ENCODE measurements at places on chromosomes 7 and 10.

- DNase-seq: no peak
Observed at GRCh38 chr7:68107261-68107660, 1110.6 kb downstream of the TYW1 start.

GRCh38 chr7:157054927-157055326 lies 44.5 kb upstream of the MNX1 start:
- DNase-seq: no peak

- no peak for DNase-seq
Observed at GRCh38 chr7:22871661-22872060, 49.0 kb upstream of the TOMM7 start.

- no peak for DNase-seq
Observed at GRCh38 chr7:154302380-154302779, 250.2 kb downstream of the DPP6 start.

DNA sequence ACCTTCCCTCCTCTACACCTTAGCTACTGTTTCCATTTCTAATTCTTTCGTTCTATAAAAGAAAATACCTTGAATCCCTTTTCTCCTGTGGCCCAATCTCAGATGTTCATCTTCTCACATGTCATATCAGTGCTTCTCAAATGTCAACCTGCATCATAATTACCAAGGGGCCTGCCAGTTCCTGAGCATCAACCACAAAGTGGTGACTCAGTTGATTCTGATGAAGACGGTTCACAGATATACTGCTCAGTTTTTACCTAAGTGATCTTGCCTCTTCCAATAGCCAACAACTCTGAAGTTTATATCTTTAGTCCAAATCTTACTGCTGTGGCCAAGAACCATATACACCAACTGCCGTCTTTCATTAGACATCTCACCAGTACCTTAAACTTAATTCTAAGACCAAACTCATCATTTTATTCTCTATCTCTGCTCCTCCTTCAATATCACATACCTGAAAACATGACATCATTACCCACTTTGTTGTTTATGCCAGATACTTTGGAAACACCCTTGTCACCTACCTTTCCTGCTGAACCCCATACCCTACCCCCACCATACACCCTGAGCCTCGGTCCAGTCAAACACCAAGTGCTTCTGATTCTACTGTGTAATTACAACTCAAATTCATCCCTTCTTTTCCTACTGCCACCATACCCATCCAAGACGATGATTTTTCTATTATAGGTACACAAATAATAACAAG lies 115.5 kb downstream of the LMBR1 start:
- DNase-seq: no peak

- no peak for DNase-seq
Observed at GRCh38 chr7:21357151-21358097, 70.5 kb upstream of the SP4 start.

DNA sequence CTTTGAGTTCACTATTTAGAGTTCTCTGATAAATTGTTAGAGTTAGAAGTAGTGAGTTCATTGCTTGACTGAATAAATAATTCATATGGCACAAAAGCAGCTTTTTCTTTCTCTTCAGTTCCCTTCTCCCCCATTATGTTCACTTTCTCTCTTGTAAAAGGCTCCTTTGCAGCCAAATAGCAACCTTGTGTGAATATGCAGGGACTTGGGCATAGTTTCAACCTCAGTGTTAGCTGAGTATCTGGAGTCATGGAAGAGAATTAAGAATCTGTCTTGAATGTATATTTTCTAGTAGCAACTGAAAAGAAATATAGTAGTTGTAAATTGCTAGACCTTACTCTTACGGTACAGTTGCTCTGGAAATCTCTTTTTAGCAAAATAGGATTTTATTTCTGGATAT lies 31.9 kb downstream of the ZEB1 start:
- DNase-seq: no peak

- DNase-seq: no peak
Observed at GRCh38 chr10:68628576-68629127, 68.5 kb downstream of the TET1 start.

DNA sequence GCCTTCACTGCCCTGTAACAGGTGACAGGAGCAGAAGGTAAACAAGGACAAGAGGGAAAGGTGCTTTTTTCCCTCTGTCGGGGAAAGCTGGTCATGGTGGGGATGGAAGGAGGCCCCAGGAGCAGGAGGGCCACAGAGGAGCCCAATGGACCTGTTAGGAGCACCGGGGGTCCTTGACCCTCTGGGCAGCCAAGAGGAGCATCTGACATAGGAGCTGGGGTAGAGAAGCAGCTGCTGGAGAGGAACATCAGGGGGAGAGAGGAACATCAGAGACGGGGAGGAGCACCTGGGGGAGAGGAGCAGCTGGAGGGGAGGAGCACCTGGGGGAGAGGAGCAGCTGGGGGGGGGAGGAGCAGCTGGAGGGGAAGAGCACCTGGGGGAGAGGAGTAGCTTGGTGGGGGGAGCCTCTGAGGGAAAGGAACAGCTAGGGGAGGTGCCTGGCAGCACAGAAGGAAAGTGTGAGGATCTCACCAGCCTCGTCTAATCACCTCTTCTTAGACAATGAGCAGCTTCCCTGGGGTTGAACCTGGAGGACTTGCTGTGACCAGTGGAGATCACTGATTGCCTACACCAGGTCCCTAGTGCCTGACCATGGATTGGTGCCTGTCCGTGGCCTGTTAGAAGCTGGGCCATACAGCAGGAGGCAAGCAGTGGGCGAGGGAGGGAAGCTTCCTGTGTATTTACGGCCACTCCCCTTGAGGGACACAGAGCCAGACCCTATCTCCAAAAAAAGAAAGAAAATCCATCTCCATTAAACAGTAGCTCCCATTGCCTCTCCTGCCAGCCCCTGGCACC lies 37.6 kb downstream of the JAKMIP3 start:
- no peak for DNase-seq

DNA sequence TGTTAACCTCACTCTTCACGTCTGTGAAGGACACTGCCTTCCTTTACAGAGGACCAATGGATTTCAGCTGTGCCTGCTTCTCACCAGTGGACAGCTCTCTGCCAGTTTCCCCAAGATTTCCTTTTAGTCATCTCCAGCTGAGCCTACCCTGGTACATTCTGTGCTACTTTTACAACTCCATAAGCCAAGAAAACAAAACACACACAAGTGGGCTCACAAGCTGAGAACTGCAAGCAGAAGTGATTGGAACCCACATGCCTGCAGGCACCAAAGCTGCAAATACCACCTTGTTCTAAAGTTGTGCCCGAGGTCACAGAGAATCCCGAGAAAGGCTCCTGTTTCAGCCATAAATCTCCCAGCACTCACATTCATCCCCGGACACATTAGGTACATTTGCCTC lies 636.8 kb downstream of the PHTF2 start:
- DNase-seq: no peak

- DNase-seq: peak; percentile 42
Observed at GRCh38 chr7:54773472-54774399, 14.7 kb upstream of the SEC61G start.

DNA sequence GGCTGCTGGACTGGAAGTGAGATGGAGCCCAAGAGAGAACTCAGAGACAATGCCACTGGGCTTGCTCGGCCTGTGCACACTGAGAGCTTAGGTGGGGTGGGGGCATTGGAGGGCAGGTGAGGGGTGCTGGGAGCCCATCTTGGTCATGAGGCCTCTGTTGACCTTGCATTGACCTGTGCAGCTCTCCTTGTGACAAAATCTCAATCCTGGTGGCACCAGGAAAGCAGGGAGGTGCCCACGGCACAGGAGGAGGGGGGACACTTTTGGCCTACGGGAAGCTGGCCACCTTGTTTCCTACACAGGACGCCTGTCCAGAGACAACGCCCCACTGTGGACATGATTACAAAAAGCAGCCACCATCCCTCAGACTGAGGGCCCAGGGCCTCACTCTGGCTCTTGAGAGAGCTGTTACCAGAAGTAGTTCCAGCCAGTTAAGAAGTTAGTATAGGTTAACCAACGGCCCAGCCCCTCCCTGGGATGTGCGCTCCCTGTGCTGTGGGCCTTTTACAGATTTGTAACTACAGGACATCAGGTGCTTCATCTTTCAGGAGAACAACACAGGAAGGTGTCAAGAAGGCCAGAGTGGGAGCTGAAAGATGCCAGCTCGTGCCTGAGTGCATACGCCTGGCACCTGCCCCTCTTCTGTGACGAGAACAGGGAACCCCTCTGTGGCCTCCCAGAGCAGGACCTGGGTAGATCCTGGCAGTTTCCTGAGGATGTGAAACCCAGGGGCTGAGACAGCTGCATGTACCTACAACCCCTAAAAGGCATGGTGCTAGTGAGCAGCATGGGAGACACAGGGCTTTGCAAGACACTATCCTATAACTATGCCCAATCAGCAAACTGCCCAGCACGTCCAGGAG lies 10.3 kb downstream of the PKD1L1 start:
- DNase-seq: no peak

- DNase-seq: no peak
Observed at GRCh38 chr7:55335786-55336185, 29.4 kb upstream of the LANCL2 start.

GRCh38 chr7:133512560-133512959 lies 259.7 kb downstream of the EXOC4 start:
- no peak for DNase-seq

DNA sequence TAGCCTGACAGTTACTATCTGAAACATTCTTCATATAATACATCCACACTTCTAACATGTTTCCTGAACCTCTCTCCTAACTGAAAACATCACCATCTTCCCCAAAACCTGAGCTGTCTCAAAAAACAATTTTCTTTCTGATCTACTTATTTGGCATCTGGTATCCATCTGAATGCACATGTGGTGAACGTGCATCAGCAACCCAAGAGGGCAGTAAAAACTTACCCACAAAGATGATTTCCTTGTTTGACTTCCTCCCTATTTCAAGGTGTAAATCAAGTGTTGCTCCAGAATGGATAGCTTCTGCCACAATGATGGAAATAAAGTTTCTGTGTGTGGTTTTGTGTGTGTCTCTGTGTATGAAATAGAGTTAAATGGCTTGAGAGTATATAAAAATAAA lies 500.4 kb downstream of the MAGI2 start:
- DNase-seq: no peak

DNA sequence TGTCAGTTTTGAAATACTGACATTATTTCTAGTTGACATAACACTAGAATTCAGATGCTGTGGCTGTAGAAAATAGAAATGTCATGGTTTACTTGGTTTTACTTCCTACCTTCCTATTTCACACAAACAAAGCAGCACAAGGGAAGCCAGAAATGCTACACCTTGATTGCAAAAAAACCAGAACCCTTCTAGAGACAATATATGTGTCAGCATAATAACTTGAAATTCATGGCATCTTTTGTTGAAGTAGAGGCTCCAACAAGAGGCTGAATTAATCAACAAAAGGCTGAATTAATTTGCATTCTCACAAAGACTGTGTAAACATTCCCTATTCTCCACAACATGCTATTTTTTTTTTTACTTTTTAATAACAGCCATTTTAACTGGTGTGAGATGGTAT lies 25.2 kb downstream of the ZNF117 start:
- no peak for DNase-seq

- no peak for DNase-seq
Observed at GRCh38 chr10:104767282-104767681, 126.2 kb downstream of the SORCS3 start.

DNA sequence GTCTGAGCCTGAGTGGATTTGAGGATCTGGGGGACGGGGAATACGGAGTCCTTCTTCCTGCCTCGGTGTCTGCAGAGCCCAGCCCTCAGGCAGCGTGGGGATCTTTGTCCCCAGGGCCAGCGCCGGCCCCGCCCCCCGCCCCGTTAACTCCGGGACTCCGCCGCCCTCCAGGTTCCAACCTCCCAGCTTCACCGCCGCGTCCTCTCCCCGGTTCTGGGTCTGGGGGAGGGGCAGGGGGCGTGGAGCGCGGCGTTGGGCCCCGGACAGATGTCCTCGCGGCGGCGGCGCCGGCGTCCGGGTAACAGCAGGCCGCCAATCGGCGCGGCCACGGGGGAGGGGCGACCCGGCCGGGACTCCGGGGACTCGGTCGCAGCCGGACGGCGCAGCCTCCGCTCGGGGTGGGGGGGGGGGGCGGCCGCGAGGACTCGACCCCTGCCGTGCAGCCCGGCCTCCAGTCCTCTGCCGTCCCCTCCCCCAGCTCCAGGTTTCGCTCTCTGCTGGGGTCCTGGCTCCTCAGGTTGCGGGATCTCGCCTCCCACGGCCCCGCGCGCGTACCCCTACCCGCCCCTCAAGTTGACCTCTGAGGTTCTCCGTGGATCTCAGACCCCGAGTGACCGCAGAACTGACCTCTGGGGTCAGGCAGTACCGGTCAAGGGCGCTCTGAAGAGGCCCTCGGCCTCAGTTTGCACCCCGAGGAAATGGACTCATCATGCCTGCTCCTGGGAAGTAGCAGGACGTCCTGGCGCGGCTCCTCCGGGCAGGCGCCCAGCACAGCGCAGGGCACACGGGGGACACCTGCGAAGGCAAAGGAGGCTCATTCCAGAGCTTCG lies 2.3 kb upstream of the ELFN1 start:
- DNase-seq: no peak

- no peak for DNase-seq
Observed at GRCh38 chr7:50273870-50274269, 30.6 kb upstream of the IKZF1 start.

DNA sequence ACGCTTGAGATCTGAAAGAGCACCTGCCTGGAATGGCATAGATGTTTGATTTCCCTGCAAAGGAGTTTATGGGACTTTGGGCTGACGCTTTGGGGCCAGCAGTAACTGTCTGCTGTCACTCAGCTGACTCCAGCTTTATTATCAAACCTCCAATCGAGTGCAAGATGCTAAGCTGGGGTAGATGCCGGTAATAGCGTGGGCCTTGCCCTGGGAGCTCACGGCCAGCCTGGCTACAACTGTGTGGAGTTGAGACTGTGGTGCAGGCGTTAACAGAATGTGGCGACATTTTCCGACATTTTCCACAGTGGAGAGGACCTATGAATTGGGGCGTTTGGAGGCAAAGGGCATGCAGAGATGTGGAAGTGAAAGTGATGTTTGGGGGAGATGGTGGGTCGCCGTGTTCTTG lies 1.3 kb downstream of the CHST12 start:
- no peak for DNase-seq

DNA sequence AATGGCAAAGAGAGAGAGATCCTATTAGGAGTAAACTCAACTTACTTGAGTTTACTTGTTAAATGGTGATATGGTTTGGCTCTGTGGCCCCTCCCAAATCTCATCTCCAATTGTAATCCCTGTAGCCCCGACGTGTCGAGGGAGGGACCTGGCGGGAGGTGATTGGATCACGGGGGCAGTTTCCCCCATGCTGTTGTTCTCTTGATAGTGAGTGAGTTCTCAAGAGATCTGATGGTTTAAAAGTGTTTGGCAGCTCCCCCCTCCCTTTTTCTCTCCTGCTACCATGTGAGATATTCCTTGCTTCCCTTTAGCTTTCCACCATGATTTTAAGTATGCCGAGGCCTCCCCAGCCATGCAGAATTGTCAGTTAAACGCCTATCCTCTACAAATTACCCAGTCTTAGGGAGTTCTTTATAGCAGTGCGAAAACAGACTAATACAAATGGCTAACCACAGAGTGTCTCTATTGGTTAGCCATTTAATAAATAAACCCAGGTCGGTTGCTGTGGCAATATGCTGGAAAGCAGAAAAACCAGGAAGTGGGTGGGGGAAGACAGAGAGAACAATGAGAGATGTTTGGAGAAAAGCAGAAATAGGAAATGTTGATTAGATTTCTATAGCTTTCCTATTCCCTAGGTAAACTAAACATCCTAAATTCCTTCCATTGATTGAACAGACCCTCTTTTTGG lies 3.0 kb upstream of the STMP1 start:
- DNase-seq: no peak

All from epithelial cell of proximal tubule (primary cell).